ENCODE measurements at places on chromosomes 7 and 10.

DNA sequence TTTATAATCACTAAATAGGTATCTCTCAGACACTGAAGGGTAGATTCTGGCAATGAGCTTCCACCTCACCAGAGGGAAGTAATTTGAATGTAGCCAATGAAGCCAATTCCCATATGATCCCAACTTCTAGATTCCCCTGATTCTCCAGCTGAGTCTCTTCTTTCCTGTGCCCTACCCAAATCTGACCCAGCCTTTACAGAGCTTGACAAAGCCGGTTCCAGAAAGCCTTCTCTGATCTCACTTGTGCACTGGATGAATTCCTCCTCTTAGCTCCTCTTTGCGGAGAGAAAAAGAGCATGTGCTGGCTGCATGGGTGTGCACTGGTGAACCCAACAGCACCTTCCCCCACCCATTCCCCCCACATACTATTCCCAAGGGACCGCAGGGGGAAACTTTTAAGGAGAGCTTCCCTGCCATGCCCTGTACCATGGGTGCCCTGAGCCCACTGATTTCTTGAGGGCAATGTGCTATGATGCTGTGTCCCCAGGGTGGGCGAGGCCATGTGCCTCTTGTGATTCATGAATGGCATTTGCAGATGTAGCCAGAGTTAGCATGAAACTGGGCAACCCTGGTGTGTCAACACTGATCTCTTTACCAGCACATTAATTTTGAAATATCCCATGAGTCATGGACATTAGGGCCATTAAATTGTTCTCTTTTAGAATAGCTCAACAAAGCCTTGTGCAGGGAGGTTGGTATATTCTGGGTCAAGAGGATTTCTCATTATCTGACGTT is 50.4 kb upstream of the PLEKHA1 start:
- DNase-seq = no peak

DNA sequence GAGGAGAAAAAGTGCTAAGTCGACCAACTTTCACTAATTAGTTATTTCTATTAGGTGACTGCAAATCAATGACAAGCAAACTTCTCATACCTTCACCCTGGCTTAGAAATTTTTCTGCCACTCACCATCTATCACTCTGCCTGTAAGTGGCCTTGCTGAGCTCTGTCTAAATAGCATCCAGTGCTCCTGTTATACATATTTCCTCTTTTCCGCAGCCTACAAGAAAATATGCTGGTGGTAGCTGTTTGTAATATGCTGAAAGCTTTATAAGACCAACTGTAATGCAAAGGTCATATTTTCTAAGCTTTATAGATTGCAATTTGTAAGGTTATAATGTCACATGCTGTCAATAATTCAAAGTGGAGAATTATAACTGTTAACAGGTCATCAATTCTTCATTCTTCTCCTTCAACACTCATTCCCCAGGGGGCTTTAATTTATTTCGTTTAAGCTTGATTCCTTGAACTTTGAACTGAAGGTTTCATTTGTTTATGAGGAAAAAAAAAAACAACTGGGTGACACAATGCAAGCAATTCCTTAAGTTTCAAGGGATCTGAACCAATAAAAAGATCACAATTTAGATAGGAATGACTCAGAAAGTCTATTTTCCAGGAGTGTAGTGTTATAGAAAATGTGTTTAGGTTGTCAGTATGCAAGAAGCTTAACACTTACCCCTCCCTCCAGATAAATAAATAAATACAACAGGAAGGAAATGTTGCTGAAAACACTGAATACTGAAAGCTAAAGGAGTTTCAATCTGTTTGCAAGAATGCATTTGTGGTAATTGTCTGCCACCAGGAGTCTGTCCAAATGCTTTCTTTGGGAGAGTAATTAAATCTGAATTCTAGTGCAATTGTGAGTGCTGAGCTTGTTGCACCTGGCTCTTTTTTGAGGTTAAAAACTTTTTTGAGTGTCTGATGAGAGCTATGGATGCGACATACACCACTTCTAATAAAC is 183.7 kb downstream of the SORCS1 start:
- DNase-seq = no peak

DNA sequence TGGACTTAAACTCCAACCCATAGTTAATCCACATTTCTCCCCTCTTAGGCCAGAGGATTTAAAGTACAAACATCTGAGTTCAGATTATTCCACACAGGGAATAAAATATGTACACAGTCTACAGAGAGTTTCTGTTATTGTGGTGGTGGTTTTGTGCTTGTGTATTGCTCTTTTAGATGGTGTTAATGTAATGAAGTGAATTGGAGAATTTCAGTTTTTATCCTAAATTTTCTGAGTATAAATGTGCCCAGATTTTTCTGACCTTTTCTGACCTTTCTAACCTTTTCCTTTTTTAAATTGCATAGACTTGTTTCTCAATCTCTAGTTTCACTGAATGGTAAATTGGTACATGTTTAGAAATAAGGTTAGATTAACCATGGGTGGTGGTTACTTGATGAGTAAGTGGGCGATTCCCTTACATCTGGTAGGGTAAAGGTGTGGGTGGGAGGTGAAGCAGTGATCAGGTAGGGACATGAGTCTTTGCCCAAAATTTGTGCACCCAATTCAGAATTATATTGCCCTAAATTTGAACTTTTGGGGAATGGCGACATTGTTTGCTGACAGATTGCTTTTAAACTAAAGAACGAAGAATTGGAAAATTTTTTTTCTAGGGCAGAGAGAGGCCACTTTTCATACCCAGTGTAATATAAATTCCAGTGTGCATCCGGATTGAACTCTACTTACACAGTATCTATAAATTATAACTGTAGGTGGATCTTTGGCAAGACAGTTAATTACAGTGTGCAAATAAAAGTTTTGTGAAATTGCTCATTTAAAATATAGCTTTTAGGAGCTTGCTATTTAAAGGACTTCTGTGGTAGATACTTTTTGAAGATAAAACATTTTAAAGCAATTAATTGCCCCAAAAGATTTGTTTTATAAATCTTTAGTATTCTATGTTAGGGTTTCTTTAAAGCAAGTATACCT is 62.2 kb downstream of the ST7 start:
- DNase-seq = no peak

DNA sequence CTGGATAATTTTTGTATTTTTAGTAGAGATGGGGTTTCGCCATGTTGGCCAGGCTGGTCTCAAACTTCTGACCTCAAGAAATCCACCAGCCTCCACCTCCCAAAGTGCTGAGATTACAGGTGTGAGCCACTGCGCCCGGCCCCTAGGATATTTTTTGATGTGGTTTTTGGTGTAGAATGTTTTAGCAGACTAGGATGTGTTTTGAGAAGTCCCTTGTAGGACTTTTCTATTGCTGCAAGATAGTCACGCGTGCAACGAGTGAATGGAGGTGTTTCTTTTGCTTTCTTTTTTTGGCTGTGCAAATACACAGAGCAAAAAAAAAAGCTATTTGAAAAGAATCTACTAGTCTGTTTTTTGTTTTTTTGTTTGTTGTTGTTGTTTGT is 29.8 kb upstream of the KLF6 start:
- no peak for DNase-seq

GRCh38 chr7:92623544-92623943 is 33.4 kb upstream of the FAM133B start:
- DNase-seq = no peak

DNA sequence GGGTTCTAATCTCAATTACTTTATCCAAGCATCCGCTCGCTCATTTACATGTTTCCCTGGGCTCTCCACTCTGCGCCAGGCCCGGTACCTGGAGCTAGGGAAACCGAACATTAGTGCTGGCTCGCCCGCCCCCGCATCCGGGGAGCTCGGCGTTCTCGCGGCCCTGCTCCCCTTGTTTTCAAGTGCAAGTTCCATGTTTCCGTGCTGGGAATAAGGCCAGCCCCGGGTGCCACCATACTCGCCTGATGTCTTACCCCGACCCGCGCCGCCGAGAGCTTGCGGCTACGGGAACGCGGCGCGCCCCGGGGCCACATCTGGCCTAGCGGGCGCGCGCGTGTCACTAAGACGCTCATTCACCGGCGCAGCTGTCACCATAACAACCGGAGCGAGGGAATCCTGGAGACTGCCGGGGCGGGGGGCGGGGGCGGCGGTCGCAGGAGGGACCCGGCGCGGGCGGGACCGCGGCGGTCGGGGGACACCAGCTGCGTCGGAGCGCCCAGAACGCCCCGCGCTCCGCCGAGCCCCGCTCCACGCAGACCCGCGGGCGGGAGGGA is at the start of gene NEURL1:
TSS of gene NEURL1 (plus strand) at position 344 of the 554 bp plus-strand sequence. CDS start 683 bp downstream, outside the sequence.
- no peak for DNase-seq

DNA sequence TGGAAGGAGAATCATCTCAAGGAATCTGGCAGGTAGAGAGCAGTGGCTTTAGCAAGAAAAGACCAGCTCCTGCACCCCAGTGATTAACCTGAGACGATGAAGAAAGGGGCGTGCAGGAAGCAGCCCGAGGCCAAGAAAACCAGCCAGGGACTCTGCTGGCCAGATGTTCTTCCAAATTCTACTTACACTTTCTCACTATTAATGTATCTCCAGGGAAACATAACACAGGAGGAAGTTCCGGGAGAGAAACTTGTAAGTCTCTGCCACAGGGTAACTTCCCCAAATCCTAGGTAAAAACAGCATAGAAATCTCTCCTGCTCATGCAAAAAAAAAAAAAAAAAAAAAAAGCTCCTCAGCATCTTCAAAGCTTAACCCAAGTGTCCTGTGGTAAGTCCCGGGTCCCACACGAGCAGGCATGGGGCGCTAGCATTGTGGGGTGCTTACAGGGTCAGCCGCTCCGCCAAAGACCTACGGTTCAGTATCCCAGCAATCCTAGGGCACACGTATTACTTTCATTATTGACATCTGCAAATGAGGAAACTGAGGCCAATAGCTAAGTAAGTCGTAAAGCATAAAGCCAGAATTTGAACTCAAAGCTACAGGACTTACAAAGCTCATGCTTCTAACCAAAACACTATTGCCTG is 97.2 kb upstream of the GNA12 start:
- no peak for DNase-seq

DNA sequence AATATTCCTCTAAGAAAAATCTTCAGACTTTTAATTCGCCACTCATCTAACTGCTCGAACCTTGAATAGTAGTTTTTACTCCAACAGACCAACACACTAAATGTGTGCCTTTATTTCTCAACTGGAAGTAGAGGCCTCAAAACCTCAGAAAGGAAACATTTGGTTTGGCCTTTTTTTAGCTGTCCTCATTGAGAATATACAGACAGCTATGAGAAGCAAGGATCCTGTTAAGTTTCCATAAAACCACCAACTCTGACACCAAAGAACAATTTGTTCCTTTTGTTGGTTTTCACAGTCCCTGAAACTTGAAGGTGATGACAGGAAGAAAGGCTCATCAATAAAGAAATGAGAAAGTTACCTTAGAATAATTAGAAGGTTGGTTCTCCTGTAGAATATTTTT is 199.2 kb upstream of the MEOX2 start:
- no peak for DNase-seq

Data from SK-N-DZ (cell line).